ENCODE measurements at places on chromosomes 13 and 19.

DNA sequence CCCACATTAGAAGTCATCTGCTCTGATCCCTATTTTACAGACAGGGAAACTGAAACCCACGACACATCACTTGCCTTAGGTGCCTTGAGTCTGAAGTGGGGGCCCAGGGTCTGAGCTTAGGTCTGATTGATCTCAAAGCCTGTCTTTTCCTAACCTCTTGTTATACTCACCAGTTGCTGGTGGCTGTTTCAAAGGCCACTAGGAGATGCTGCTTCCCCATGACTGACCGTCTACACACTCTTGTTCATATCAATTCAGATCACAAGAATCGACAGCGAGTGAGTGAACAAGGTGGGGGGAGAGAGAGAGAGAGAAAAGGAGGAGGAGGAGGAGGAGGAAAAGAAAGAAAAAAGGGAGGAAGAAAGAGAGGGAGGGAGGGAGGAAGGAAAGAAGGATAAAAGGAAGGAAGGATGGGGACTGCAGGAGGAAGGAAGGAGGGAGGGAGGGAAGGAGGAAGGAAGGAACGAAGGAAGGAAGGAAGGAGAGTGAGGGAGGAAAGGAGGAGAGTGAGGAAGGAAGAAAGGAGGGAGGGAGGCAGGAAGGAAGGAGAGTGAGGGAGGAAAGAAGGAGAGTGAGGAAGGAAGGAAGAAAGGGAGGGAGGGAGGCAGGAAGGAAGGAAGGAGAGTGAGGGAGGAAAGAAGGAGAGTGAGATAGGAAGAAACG is 3.3 kb downstream of the OR10H1 start:
- no peak for DNase-seq

GRCh38 chr13:75986818-75987217 is 350.7 kb downstream of the LMO7 start:
- no peak for DNase-seq

GRCh38 chr13:111429064-111429558 is 108.7 kb downstream of the TEX29 start:
- no peak for DNase-seq

DNA sequence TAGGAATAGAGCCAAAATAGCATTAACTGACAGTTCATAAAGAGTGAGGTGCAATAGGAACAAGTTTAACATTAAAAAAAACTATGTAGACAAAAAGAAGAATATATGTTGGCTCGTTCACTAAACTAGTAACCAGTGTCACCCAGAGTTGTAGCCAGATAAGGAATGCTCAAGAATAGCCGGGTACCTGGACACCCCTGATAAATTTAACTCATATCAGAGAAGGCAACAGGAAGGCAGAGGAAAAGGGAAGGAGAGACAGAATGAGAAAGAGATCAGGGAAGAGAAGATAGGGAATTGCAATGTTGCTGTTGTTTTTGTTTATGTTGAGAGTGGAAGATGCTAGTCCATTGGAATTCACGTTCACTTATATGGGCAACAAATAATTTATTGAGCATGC is 31.6 kb upstream of the KATNAL1 start:
- no peak for DNase-seq

DNA sequence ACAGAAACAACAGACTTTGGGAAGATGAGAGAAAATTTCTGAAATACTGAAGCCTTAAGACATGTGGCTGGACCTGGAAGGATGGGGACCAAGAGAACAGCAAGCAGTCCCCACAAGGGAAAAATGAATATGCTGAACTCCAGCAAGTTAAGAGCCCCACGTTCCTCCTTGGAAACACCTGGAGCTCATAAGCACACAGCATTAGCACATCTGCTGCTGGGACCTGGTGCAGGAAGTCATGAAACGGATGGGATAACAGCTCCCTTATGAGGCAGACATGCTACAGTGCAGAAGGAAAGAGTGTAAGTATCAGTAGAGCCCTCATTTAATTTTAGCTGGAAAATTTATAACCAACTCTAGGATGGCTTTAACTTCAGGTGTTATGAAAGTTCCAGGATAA is 67.3 kb downstream of the SLC15A1 start:
- no peak for DNase-seq

Measured in amniotic stem cell (primary cell).